Sciatic nerve (tissue), 2 donors: ENCODE measurements at places on chromosomes 3 and 15.

GRCh38 chr3:12983319-12983718, 89.9 kb downstream of the IQSEC1 start:
- no peak for DNase-seq

DNA sequence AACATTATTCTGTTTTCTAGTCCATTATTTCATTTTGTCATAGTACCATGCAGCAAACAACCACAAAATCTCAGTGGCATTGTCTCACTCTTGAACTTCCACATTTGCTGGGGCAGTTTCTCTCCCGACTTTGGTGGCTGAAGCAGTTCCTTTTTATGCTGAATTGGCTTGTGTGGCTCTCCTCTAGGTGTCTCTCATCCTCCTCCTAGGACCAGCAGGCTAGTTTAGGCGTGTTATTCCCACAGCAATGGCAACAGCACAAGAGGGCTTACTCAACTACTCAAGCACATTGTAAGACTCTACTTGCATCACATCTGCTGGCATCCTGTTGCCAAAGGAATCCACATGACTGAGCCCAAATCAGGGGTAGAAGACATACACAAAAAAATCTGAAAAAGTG, 201.8 kb upstream of the KCNH8 start:
- no peak for DNase-seq

GRCh38 chr3:138600100-138600745, 6.2 kb upstream of the CEP70 start:
- DNase-seq: no peak

- DNase-seq: no peak
Measured at GRCh38 chr3:69433121-69433968, 47.5 kb upstream of the FRMD4B start.

- no peak for DNase-seq
Measured at GRCh38 chr3:107662124-107662507, 139.4 kb downstream of the BBX start.

DNA sequence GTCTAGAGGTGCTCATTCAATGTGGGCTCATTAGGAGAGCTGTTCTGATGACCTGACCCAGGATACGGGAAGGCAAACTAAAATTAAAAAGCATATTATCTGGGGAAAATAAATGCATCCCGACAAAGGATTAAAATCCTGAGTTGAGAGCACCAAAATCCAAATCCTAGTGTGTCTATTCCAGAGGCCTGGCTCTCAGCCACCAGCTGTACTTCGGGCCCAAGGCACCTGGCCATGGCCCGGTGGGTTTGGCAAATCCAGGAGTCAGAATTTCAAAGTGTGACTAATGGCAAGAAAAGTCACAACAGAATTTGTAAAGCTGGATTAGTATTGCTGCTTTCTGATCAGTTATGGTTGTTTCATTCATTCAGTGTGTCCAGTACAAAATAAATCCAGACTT, 2.6 kb upstream of the LYSMD4 start:
- no peak for DNase-seq

GRCh38 chr3:43583481-43583880, 38.3 kb downstream of the ANO10 start:
- no peak for DNase-seq

- DNase-seq: no peak
Measured at GRCh38 chr15:77112838-77113504, 42.1 kb upstream of the TSPAN3 start.

DNA sequence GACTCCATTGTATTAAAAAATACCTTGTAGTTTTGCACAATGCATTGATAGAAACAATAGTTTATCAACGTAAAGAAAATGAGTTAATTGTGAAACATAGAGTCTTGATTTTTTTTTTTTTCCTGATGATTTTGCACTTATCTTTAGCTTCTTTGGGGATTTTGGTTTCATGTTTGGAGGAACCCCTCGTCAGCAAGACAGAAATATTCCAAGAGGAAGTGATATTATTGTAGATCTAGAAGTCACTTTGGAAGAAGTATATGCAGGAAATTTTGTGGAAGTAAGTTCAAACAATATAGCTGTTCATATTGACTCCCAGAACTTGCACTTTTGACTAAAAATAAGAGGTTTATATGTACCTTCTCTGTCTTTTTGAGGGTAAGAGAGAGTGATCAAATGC, 7.0 kb downstream of the DNAJB11 start:
- DNase-seq: no peak

- peak; percentile 77 for DNase-seq
Measured at GRCh38 chr15:101451266-101451799, 38.2 kb downstream of the PCSK6 start.

- DNase-seq: no peak
Measured at GRCh38 chr15:89225588-89225987, 4.2 kb upstream of the RLBP1 start.

DNA sequence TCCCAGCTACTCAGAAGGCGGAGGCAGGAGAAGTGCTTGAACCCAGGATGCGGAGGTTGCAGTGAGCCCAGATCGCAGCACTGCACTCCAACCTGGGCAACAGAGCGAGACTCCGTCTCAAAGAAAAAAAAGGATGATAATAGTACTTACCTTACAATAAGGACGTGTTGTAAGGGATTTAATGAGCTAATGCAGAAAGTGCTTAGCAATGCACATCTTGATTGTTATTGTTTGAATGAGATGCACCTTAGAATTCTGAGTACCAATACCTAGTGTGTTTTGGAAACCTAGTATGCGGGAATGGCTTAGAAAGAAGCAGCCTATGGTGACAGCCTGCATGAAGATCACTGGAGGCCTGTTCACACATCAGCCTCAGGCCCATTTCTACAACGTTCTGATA, 19.5 kb downstream of the SNUPN start:
- DNase-seq: no peak

DNA sequence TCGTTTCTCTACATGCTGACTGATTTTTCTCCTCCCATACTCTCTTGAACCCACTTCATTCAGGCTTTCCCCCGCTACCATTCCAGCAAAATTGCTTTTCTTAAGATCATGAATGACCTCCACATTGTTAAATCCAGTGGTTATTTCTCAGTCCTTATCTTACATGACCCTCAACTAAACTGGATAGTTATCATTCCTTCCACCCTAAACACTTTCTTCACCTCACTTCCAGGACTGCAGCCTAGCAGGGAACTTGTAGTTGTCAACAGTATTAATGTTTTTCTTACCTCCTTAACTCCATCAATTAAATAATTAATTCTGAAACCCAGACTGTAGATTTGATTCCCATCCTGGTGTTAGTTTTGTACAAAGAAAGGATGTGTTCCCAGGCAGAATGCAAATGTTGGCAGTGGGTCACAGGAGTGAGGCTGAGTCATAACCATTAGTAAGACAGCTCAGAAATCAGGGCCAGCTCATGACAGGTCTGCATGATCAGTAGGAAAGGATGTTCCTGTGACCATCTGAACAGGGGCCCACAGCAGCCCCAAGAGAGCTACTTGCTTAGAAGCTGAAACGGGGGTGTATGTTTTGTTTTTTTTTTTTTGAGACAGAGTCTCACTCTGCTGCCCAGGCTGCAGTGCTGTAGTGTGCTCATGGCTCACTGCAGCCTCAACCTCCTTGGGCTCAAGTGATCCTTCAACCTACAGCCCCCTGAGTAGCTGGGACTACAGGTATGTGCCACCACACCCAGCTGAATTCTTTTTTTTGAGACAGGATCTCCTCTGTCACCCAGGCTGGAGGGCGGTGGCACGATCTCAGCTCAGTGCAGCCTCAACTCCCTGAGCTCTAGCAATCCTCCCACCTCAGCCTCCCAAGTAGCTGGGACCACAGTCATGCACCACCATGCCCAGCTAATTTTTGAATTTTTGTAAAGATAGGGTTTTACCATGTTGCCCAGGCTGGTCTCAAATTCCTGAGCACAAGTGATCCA, 9.1 kb downstream of the BCL2L10 start:
- no peak for DNase-seq

DNA sequence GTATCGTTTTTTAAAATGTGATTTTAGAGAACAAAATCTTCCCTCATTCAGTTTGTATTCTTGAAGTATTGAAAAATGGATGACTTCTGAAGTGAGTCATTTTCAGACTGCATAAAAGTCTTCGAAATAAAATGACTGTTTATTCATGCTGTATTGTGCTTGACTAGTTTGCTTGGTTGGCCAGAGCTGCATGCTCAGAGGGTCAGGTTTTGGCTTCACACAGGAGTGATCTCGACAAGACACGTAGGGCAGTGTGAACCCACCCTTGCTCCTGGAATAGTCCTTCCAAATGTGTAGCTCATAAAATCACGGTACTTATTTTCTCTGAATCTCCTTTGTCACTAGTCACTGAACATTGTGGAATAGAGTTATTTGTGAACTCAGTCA, 73.3 kb downstream of the FNDC3B start:
- DNase-seq: no peak

GRCh38 chr3:94114666-94115065, 51.8 kb downstream of the NSUN3 start:
- DNase-seq: no peak

- no peak for DNase-seq
Measured at GRCh38 chr3:175383371-175383770, 524.2 kb downstream of the NAALADL2 start.

DNA sequence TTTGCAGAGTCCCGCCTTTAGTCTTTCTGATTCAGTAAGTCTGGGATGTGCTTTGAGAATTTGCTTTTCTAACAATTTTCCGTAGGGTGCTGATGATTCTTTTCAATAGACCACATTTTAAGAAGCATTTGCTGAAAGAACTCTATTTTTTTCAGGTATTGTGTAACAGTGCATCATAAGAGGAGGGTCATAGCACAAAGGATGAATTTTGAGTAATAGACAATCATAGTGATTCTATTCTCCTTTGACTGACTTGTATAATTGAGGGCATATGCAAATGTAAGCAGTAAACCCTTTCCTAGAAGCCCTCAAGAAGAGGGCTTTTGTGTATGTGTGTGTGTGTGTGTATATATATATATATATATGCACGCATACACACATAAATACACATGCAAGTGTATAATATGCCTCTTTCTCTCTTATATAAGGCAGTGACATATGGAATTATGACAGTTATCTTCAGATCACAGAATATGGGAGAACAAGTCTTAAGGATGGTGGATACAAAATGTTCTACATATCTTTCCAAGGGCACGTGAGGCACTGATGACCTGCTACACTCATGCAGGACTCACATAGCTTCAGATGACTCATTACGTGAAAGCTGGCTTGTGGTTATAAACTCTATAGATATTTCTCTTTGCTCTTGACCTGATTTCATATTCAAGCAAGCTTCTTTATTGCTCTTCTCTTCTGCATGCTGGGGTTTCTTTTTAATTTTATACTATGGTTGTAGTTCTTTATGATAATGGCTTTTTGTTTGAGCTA, 6.5 kb upstream of the PLSCR1 start:
- no peak for DNase-seq

DNA sequence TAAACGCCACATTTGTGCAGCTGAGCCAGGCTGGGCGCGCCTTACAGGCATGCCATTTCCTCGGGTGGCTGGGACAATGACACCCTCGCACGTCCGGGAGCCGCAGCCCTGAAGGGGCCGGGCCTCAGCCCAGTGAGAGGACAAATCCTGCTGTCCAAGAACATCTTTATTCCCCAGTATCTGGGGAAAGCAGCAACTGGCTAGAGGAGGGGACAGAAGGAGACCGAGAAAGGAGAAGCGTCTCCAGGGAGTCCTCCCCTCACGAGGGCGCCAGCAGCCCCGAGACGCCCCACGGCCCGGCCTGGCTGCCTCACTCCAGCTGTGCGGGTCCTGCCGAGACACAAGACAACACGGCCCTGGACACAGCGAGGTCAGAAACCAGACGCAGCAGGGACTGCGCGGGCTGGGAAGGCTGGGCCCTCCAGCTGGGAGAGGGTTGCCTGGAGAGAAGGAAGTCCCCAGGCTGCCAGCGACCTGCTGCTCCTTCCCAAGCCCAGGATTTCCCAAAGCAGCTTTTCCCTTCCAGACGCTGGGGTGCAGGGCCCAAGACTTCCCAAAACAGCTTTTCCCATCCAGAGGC, 130.2 kb downstream of the CHSY1 start:
- DNase-seq: peak; percentile 83

DNA sequence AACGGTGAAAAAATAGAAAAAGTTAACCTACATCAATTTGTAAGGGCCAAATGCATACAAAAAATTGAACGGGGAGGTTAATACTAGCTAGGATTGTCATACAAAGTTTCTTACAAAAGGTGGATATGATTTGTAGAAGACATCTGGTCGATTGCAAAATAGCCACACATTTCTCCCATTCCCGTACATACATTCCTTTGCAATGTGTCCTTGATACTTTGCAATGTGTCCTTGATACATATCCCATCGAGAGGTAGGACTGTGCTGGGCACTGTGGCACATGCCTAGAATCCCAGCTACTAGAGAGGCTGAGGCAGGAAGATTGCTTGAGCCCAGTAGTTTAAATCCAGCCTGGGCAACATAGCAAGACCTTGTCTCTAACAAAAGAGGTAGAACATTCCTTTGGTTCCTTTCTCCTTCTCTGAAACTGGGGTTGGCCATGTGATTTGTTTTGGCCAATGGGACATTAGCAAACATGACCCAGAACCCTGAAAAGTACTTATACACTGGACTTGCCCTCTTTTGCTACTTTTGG, 9.5 kb downstream of the TTBK2 start:
- DNase-seq: no peak

- DNase-seq: no peak
Measured at GRCh38 chr3:72659596-72659995, 188.6 kb downstream of the SHQ1 start.

GRCh38 chr15:92600856-92601255, 54.7 kb downstream of the FAM174B start:
- peak; percentile 17 for DNase-seq
